Hematopoietic multipotent progenitor cell treated with erythropoietin and hydrocortisone succinate and interleukin-3 and kit ligand, for 6 days (in vitro differentiated cells): ENCODE measurements at places on chromosomes 11 and 22.

DNA sequence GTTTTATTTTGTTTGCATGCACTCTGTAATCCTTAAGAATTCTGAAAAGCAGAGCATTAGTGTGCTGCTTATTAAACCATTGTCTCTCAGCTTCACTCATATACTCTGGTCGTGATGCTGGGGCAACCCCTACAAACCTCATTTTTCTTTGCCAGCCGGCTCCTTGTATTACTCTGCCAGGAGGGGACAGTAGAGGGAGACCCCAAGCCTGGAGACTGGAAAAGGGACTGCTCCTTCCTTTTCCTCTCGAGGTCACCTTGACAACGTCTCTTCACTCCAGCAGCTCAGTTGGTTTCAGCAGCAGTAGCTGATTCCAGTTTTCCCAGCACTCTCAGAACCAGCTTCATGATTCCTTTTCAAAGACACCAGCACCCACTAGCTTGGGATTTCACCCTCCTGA is 2.8 kb upstream of the JHY start:
- DNase-seq: no peak

DNA sequence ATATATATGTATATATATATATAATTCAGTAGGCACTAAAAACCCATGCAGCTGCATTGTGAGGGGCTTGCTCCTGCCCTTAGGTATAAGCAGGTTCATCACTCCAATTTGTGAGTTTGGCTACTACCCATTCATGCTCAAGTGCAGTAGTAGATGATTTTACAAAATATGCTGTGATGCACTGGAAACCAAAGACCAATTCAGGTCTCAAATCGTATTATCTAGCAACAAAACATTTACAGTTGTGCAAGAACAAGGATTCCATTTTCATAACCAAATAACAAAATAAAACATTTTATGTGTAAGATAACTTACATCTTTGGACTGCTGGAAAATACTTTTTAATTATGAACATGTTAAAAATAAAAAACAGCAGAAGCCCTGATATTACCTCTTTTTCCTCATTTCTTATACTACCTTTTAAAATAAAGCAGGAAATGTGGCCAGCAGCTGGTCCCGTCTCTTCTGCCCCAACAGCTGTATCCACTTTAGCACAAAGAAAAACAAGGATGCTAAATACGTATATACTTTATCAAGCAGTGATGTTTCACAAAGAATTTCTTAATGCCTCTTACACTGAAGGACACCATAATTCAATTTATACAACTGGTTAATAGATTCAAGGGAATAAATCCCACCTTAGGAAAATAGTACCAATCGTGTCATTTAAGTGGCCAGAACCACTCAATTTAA is 2.8 kb downstream of the CREBZF start:
- no peak for DNase-seq

DNA sequence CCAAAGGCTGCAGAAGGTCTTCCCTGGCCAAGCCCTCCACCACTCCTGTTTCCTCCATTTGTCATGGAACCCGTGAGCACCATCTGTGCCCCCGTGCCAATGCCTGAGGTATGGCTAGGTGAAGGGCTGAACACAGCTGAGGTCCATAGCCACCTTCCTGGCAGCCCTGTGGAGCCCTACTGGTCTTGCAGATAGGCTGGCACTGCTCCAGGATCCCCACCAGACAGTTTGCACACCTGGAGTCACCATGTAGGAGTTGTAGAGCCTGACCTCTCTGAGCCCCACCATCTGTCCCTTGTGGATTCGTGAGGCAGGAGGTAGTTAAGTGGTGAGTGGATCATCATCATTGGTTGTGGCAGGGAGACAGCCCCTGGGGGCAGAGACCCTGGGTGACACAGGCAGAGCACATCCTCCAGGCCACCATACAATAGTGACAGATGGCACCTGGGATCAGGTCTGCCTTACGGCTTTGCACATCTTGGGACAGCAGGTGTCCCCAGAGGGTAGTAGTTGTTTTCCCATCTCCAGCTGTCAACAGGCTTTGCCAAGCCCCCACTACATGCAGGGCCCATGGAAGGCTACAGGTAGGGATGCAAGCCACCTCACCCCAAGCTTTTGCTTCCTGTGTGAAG is 52.5 kb upstream of the SUSD2 start:
- DNase-seq: no peak

GRCh38 chr11:21774212-21774611 is 418.7 kb upstream of the ANO5 start:
- DNase-seq: no peak

GRCh38 chr22:44404341-44405020 is 91.7 kb upstream of the SHISAL1 start:
- DNase-seq: no peak

DNA sequence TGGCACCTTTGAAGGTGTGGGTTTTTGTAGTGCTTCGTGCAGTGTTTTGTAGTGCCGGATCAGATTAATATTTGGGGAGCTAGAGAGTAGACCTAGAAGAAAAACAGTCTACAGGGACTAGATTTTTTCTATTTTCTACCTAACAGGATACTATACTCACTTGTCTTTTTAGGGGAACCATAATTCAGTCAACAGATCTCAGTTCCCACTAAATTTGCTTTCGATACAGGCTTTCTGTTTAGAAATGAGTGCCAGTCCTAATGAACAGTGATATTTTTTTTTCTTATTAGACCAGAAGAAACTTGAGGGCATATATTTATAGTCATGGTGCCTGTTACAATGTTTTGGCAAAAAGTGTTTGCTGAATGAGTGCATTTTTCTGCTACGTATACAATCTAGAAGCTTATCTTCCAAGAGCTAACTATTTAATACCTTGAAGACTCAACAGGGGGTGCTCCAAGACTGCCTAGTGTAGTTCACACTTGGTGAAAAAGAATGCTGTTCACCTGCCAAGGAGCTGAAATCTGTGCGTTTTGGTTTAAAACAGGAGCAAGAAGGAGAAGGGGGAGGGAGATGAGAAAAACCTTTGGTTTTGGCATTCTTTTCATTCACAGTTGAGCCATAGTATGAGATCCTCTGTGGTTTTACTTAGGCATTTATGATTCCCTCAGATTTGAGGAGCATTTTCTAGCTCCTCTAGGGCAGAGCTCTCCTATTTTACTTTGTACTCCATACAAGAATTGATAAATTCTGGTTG is 44.9 kb upstream of the VSTM5 start:
- peak; percentile 77 for DNase-seq

DNA sequence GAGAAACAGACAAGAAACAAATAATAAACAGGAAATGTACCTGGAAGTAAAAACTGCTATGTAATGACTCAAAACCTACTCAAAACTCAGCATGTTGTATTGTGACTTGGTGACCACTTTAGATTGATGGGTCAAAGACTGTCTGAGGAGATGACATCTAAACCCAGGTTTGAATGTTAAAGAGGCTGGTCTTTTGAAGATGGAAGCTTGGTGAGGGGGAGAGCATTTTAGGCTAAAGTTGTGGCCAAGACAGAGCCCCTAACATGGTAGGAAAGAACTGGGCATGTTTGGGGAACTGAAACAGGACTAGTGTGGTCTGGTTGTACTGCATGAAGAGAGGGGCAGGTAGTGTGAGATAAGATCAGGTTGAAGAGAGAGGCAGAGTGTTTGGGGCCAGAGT is 85.3 kb upstream of the MYO18B start:
- DNase-seq: no peak

DNA sequence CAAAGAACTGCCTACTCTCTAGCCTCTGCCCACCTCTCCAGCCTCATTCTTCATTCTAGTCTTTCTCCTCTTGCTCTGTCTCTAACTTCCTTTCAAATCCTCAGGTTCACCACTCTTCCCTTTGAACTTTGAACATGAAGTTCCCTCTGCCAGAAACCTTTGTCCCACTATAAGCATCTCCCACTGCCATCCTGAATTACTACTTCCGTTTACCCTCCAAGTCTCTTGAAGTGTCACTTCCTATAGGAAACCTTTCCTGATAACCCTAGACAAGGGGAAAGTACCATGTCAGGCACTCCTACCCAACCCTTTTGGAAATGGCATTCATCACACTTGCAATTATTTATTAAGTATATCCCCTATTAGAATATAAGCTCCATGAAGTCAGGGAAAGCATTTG is 3.1 kb downstream of the RAB30 start:
- no peak for DNase-seq

- DNase-seq: no peak
These were observed 337.6 kb downstream of the TBC1D22A start for GRCh38 chr22:47100019-47100418.

DNA sequence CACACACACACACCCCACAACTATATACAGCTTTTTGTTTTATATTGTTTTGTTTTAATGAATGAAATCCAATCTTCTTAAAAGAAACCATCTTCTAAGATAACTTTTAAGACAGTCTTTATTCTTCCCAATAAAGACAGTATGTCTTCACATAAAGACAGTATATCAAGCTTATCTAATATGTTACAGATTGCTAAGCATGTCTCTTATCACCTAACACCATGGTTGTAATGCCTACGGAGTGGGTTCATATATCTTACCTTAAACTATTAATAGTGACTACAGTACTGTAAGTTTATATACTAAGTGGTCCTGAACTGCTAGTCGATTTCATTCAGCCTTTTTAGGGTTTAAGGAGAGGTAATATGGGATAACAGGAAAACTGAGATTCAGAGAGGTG is 8.5 kb downstream of the RNF141 start:
- DNase-seq: peak; percentile 41

- DNase-seq: peak; percentile 59
These were observed 1.9 kb upstream of the SSTR3 start for GRCh38 chr22:37213941-37214730.

- no peak for DNase-seq
These were observed 793.6 kb upstream of the RAG2 start for GRCh38 chr11:37391615-37392014.
